DMS79 treated with DMSO at 0.1 percent for 48 hours (cell line): ENCODE measurements at places on chromosomes 5 and 9.

DNA sequence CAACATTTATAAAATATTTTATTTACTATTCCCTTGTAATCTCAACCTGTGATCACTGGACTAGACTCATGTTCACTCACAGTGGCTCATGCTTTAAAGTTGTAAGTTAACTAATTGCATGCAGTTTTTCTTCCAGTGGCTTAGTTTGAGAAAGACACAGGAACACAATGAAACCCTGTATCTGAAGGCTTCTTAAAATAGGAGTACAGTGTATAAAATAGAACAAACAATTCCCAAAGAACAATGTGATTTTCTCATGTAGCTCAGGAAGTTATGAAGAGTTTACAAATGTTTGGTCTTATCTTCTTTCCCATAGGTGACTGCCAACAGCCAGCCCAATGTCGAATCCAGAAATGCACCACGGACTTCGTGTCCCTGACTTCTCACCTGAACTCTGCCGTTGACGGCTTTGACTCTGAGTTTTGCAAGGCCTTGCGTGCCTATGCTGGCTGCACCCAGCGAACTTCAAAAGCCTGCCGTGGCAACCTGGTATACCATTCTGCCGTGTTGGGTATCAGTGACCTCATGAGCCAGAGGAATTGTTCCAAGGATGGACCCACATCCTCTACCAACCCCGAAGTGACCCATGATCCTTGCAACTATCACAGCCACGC is 5.9 kb downstream of the RGMB start:
- no peak for DNase-seq

- no peak for DNase-seq
Observed at GRCh38 chr9:121364077-121364476, 6.0 kb downstream of the STOM start.

GRCh38 chr5:15630441-15630840 is 130.5 kb downstream of the FBXL7 start:
- no peak for DNase-seq

- DNase-seq = no peak
Observed at GRCh38 chr5:39040875-39041274, 33.3 kb downstream of the RICTOR start.

DNA sequence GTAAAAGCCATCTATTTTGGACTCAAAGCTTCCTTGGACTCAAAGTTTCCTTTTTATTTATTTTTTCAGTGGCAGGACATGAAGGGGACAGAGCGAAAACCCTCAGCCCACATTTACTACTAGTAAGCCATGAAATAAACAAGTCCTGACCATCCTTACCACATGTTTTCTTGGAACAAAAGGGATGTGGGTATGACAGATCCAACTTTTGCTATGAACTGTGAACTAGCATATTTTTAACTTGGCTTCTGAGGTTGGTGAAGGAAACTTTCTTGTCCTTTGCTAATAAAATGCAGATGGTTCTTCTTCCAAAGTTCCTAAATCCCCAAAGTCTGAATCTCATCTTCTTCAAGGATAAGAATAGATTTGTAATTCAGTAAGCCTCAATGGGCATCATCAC is 122.7 kb upstream of the TNC start:
- DNase-seq = no peak

- DNase-seq = no peak
Observed at GRCh38 chr5:147956064-147956841, 49.9 kb upstream of the C5orf46 start.

GRCh38 chr9:5582835-5583195 is 46.1 kb upstream of the RIC1 start:
- DNase-seq = no peak

DNA sequence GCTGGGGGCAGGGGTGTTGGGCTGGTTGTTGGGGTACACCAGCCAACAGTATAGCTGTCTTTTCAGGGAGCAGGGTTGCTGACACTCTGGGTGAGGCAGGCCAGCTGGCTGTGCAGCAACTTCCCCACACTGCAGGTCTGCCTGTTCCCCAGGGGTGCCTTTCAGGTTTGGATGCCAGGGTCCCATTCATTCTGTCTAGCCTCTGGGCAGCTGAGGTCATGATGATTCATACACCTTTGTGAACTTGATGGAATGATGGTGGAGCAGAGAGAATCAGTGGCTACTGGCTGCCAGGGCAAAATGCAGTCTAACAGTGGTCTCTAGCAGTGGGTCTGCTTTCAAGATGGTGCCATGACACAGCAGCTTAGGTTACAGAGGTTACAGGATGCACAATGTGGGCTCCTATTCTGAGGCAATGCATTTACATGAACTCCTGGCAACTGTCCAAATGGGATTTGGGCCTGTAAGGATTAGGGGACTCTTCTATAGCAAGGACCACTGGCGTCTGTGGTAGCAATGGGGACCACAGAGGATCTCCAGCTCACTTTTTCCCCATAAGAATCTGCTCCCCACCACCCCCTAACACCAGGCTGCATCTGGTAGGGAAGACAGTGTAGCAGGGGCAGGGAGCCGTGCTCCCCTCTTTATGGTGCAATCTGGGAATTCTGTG is 103.7 kb downstream of the FEM1C start:
- DNase-seq = no peak

DNA sequence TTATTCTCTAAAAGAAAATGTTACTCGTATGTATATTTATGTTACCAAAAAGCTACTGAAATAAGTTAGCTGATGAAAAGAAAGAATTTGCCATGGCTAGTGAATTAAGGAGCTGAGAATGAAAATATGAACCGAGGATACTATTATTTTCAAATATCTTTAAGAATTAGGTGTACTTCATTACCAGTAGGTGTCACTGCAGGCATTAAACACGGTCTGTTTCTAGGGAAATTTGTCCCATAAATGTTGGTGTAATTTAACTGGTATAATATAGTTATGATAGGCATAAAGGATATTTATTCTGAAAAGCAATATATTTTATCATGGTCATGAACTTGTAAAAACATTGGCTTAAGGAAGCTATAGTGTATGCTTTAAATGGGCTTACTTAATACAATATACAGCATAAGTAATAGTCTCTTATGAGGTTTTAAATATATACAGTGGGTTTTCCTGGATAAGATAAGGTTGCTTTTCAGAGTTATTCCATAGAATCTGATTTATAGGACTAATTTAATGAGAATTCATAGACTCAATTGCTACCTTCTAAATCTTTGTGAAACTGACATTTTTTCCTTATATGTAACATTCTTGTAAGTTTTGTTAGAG is 72.4 kb upstream of the MPDZ start:
- DNase-seq = peak; percentile 36

DNA sequence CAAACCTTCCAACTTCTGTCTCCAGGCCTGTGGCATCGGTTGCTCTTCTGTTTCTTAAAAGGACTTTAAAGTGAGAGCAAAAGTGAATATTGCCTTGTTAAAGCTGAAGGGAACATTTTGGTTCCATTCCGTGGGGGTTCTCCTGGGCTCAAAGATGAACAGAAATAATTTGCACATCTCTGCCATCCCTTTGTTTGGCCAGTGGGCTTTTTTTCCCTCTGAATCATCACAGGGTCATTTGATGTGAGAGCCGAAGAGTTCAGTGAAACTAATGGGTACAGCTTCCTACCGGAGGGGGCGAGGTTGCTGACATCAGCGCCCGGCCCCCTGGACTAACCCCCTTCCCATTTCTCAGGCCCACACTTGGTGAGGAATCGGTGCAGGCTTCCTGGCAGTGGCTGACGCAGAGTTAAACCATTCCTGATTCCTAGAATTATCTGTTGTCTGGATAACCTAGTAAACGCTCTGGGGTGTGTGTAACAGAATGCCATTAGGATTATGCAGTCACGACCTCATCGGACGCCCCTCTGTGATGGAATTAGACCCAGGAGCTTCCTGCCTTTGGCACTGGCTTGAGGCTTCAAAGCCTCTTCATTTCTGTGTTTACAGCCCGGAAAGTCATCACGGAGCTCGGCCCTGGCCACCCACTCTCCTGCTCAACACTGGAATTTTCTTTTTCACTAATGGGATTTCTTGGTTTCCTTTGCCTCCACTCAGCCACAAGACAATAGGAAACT is 61.6 kb upstream of the RPL26L1 start:
- DNase-seq = no peak

GRCh38 chr5:150465927-150466326 is 16.4 kb upstream of the RPS14 start:
- no peak for DNase-seq

DNA sequence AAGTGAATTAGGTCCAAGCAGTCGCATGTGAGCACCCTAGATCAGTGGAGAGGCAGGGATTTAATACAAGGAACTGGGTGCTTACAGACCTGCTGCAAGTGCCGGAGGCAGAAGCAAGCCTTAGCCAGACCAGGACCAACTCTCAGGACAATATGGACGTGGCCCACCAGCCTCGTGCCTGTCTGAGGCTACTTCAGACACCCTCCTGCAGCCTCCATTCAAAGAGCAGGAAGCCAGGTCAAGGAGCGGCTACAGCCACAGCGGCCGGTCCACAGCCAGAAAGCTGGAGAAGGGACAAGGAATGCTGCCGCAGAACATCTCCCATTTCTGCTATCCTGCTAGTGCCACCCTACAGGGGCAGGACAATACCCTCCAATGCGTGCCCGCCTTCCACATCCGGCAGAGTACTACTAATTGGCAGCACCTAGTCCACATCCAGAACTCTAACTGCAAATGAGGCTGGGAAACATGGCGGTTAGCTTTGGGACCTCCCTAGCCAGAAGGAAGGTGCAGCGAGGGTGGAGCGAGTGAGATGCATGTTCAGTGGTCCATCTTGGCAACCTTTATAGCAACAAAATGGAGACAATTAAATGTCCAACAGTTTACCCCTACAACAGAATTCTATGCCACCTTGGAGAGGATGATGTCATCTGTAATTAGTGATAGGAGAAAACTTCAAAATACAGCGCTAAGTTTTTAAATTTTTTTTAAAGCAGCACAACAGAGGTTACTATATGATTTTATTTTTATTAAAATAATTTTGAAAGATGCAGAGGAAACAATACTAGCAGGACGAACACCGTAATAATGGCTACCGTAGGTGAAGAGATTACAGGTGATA is 1.0 kb upstream of the ALDH1B1 start:
- no peak for DNase-seq

DNA sequence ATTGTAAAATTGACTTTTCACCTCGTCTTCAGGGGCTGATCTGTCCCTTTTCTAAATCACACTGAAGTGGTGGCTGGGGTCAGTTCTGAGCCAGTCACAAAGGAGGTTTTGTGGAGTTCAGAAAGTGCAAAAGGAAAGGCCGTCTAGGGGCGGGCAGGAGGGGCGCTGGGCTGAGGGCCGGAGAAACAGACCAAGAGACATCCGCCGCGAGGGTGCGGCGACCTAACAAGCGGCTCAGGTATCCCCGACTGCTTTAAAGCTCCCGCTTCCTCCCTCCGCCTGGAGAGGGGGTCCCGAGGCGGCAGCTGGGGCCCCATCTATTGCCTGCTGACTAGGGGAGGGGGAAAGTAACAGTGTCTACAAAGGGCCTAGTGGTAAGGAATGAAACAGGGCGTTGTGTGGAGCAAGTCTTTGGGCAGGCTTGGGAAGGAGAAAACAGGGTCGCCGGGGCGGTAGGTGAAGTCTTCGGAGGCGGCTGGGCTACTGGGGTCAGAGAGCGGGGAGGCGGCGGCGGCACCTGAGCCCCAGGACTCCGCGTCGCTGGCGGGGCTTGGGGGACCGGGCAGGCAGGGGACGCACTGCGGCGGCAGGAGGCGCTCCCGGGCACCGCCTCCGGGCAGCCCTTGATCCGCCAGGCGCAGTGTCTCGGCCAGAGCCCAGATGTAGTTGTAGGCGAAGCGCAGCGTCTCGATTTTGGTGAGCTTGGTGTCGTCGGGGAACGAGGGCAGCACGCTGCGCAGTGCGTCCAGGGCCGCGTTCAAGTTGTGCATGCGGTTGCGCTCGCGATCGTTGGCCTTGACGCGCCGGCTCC is 950 bp downstream of the NEUROG1 start:
- no peak for DNase-seq

- DNase-seq = no peak
Observed at GRCh38 chr9:130942679-130943078, 3.6 kb upstream of the FIBCD1 start.

DNA sequence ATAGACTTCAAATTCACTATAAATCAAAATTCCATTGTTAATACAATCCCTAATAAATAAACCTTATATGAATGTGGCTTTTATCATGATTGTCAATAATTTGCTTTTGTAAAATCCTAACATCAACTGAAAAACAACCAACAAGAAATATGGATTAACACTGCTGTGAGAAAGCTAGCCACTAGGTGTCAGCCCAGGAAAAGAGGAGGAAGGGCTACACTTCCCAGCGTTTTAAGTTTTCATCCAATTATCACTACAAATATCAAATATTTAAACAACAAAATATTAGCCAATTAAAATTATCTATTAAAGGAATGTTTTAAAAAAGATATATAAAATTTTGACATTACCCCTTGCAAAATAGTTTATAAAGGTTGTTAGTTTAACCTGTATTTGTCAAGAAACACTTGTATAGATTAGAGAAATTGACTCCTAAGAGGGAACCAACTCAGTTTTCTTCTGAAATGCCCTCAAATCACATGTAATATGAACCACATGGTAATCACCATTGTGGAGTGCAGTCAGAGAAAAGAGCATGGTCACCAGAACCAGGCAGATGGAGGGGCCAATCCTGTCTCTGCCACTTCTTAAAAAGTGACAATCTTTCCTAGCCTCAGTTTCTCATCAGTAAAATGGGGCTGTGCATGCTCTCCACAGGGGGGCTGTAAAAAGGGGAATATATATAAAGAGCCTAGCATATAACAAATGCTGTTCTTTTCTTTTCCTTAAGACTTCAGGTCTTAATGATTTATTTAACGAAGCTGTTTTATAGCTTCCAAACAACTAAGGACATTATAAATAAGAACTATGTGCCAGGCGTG is 188.2 kb downstream of the CRB2 start:
- DNase-seq = peak; percentile 68

GRCh38 chr9:98253565-98253964 is 1.9 kb downstream of the TBC1D2 start:
- no peak for DNase-seq

DNA sequence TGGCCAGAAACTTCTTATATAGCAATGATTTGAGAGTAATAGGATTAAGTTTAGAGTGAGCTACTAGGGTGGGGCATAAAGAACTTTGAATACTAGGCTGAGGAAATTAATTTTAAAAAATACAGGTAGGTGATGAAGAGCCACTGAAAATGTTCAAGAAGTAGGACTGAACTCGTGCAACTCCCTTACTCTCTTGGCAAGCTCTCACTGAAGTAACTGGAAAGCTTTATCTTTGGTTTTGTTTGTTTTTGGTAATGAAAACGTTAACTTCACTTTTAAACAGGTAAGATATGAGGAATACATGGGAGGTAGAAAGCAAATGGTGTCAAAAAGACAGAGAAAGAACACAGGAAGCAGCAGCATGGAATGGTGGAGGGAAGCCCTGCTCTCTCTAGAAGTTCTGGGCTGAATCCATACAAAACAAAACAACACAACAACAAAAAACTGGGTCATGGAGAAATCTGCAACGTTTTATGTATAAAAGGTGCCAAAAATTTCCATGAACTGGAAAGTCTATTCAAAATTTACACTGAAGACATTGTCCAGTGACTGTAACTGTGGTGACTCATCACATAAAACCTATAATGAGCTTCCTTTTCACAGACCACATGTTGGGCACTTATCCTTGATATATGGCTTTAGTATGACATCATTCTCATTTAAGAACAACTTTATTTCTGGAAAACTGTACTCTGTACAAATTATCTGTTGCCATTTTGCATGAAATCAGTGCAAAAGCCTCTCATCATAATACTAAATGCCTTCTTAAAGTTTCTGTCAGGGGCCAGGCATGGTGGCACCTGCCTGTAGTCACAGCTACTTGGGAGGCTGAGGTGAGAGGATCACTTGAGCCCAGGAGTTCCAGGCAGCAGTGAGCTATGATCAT is 91.2 kb upstream of the CHD1 start:
- no peak for DNase-seq

GRCh38 chr9:17160327-17160726 is 25.5 kb downstream of the CNTLN start:
- no peak for DNase-seq
